ENCODE measurements at places on chromosomes 3 and 15.

DNA sequence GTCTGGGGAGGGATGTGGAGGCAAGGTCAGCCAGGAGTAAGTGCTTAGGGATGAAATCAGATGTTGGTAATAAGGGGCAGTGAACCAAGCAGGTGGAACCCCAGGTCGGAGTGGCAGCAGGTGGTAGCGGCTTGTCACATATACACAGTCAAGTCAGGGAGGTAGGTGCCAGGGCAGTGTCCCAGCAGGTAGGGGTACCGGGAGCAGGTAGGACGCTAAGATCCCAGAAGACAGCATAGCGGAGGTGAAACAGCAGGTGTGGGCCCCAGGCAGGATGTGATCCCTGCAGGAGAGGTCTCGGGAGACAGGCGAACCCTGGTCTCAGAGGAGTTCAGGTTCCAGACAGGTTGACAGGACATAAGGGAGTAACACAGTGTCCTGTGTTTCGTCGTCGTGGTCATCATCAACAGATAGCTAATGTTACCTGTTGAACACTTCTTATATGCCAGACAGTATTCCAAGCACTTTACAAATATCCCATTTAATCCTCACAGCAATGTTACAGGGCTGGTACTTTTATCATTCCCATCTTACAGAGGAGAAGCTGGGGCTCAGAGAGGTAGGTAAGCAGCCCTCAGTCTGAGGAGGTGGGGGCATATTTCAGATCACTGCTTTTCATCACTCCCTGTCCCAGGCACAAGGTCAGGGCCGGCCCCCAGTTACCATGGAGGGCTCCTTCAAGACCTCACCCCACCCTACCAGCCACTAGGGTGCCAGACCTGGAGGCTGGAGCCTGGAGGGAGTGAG is 241.6 kb downstream of the UACA start:
- DNase-seq: no peak

DNA sequence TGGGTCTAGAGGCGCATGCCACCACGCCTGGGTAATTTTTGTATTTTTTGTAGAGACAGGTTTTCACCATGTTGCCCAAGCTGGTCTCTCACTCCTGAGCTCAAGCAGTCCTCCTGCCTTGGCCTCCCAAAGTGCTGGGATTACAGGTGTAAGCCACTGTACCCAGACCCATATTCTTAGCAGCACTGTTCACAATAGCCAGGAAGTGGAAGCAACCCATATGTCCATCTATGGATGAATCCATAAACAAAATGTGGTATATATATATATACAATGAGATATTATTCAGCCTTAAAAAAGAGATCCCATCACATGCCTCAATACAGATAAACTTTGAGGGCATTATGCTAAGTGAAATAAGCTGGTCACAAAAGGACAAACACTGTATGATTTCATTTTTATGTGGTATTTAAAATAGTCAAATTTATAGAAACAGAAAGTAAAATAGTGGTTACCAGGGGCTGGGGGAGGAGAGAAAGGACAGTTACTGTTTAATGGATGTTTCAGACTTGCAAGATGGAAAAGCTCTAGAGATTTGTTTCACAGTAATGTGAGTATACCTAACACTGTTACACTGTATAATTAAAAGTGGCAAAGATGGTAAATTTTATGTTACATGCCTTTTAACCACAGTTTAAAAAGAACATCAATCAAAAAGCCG is 35.7 kb upstream of the GRAMD1C start:
- DNase-seq: no peak

DNA sequence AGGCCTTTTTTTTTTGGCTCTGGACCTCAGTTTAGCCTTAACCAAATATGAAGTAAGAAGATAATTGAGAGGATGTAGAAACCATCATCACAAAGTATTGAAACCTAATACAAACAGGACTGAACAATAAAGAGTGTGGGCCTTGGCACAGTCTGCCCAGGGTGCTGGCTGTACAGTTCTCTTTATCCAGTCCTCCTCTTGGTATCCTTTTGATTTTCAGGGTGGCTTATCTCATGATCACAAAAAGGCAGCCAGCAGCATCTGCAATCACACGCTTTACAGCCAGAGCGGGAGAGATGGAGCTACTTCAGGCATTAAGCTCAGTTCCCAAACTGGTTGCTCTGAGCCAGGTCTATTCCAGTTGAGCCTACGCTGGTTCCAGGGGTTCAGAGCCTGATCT is 239.7 kb downstream of the RPLP1 start:
- no peak for DNase-seq

DNA sequence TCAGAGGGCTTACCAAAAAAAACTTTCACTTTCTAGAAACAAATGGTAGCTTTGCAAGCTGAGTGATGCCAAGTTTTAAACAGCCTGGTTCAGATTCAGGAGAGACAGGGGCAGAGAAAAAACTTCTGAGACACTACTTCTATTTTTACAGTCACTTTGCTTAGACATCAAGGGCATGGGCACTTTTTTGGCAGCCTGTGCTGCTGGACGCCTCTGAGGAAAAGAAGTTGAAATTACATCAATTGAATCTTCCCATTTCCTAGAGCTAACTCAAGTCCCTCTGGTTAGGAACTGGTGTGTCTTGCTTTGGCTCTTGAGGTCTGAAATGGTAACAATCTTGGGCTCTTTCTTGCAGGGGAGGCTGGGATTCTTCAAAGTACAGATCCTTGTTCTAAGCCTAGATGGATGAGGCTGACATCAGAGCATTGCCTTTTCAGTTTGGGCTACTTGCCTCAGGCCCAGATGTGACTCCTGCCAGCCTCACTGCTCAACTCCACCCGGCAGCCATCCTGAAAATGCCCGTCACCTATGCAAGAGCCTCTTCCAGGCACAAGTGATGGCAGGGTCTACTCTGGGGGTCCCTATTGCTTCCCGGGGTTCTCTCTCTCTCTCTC is 357.5 kb downstream of the FOXP1 start:
- no peak for DNase-seq

GRCh38 chr15:99333413-99333812 is 82.1 kb downstream of the LRRC28 start:
- no peak for DNase-seq

DNA sequence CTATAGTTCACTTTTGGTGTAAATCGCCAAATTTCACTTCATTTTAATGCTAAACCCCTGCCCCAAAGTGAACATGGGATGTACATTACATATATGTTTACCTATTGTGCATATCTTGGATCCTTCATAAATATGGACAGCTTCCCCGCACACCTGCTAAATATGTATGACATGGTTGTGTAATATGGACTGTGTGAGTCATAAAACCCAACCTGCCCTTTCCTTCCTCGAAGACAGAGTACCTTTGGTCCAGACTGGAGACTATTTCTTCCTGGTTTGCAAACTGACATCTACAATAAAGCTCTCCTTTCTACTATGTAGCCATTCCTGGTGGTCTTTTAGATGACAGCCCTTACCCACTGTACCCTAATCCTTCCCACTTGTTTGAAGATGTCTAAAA is 12.4 kb downstream of the ACTC1 start:
- no peak for DNase-seq

- DNase-seq: peak; percentile 16
Observed at GRCh38 chr3:194262925-194263305, 88.2 kb downstream of the CPN2 start.

DNA sequence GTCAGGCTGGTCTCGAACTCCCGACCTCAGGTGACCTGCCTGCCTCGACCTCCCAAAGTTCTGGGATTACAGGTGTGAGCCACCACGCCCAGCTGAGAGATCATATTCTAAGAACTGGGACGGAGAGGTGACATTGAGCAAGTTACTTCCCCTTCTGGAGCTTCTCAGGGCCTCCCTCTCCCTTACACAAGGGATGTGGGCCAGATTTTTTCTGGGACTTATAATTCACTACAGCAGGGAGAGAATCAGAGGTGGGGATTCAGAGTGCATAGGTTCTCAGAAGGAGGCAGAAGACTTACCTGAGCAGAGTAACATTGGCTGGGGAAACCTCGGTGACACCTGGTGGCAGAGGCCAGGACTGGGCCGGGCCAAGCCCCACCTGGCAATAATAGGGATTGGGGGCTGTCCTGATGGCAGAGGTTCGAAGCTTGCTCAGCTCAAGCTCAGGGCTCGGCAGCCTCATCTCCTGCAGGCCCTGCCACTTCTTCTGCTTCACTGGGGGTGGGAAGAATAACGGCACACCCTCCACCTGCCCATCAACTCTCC is 6.8 kb downstream of the LTK start:
- DNase-seq: no peak

GRCh38 chr3:128354788-128355542 is 111.7 kb downstream of the DNAJB8 start:
- no peak for DNase-seq

GRCh38 chr15:94259121-94259751 is 27.9 kb downstream of the MCTP2 start:
- DNase-seq: no peak

- DNase-seq: no peak
Observed at GRCh38 chr3:41698898-41699297, 263.0 kb downstream of the ULK4 start.

GRCh38 chr15:97745481-97746071 is 214.9 kb upstream of the ARRDC4 start:
- peak; percentile 36 for DNase-seq

DNA sequence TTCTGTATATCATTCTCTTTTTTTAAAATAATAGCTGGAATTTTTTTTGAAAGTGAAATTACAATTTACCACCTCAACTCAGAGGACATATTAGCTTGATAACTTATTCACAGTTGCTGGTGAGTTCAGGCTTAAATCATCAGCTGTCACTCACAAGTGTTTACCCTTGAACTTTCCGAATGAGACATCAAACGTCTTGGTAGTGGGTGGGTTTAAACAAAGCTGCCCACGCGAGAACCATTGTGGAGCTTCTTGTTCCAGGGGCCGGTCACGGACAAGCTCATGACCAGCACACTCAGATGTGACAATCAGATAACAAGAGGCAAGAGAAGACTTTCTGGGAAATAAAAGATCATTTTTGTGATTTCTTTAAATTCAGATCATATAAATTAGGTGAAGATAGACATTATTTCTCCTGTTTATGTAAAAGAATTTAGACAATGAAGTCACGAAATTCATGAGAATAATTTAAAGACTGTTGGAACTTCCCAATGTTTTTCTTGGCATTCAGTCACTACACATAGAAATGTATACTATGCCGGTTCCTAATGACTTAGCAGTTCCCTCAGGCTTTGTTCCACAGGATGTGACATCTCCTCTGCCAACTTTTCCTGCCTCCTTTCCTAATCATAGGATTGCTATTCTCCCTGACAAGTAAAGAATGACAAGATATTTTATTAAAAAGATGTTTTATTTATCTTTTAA is 29.3 kb downstream of the BTD start:
- DNase-seq: no peak

- DNase-seq: no peak
Observed at GRCh38 chr3:87694678-87695077, 364.1 kb downstream of the CGGBP1 start.

GRCh38 chr3:33001889-33002288 is 50.4 kb downstream of the CCR4 start:
- no peak for DNase-seq

DNA sequence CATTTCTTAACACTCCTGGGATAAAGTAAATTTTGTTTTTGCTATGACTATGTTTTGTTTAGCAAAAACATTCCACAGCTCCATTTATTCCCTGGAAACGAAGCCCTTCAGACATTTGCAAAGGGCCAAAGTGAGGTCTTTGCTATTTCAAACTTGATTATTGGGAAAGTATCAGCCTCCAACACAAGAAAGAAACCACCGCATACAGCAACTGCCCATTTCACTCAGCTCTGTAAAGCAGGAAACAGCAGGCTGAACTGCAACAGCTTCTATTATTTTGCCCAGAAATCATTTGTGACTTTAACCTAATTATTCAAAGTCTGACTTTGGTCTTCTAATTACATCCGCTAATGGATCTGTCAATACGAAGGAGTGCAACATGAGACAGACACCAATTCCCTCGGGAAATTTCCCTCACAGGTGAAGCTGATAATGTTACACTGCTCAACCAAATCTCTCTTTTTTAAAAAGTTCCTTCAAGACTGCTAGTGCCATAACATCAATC is 72.1 kb downstream of the RFTN1 start:
- no peak for DNase-seq

DNA sequence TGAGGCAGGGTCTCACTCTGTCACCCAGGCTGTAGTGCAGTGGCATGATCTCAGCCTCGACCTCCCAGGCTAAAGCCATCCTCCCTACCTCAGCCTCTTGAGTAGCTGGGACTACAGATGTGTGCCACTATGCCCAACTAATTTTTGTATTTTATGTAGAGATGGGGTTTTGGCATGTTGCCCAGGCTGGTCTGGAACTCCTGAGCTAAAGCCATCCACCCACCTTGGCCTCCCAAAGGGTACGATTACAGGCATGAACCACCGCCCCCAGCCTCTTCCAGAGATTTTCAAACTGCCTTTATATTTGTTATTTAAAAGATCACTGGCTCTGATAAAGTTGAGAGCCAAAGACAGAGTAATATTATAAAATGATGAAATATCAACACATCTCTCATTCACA is 37.3 kb downstream of the BSN start:
- DNase-seq: no peak

GRCh38 chr3:58355179-58355578 is 22.5 kb downstream of the PXK start:
- no peak for DNase-seq

DNA sequence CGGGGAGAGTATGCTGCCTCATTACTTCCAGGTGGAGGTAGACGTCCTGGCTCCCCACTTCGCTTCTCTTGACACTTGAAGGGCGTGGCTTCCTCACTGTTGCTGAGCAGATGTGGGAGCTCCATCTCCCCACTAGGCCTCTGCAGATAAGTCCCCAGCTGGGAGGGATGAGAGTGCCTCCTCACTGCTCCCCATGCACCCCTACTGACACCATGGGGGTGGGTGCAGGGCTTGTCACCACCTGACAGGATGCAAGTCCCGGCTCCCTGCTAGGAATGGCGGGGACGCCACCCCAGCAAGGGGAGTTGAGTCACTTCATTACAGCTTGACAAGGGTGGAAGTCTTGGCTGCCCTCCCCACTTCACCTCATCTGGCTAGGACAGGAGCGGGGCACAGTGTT is 36.8 kb upstream of the ATG7 start:
- DNase-seq: no peak

- no peak for DNase-seq
Observed at GRCh38 chr3:99388780-99389179, 249.6 kb upstream of the COL8A1 start.

DNA sequence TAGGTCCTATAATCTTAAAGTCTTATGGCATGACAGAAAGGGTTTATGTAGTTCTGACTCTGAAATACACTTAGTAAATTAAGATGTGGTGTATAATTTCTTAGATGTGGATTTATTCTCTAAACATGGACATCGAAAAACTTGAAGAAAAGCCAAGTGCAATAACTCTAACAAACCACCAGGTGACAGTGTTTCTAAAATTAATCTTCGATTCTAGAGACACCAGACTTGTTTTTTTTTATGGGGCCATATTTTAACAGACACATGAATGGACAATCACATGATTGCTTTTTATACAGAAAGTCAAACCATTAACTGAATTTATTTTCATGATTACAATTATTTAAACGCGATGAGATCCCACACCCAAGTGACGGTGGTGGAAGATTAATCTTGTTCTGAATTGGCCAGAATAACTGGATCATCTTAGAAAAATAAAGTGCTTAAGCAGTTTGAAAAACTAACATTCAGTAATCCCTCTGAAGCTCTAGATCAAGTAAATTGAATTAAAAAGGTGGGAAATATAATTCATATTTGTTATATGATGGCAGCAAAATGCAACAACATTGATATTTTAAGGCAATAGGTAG is 305.1 kb downstream of the LSAMP start:
- DNase-seq: no peak
